ENCODE measurements at places on chromosomes 1 and 21. TPM values are rescaled to one million over a fixed set of nuclear protein-coding genes. Genes with fewer than 3 reads are reported as not detected.

GRCh38 chr1:145962157-145963102 is 1.9 kb downstream of the ANKRD34A start:
- no peak for DNase-seq

DNA sequence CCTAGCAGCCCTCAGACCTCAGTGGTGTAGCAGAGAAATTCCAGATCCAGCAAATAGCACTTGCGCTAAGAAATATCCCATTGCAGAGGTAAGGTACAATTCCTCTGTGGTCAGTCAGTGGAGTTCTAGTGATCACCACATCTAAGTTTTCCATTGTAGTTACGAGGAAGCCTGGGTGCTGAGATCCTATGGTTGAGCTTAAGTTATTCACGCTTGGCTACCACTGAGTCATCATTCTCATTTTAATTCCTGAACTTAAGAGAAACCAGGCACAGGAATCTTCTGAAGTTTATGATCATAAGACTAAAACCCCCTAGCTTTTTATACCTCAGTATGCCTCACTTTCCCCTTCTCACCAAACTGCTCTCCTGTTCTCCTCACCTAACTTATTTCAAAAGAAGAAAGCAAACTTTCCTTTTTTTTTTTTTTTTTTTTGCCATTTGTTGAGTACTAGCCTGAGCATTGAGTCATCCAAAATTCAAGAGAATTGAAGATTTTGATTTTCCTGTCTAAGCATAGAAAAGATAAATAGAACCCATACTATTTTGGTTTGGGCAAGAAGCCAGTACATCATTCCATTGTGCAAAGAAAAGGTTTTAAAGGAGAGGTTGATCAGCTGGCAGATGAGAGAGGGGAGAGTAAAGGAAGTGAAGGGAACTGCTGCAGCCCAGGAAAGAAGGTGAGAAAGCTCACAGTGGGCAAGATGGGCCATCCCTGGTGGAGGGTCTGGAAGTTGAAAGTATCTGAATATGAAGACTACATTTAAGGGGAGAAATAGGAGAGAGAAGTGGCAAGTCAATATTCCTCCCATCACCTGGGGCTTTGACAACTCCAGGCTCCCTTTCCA is 39.9 kb downstream of the SERBP1 start:
- no peak for DNase-seq

GRCh38 chr1:70812442-70813109 is 235.0 kb downstream of the PTGER3 start:
- no peak for DNase-seq

- DNase-seq = no peak
Measured at GRCh38 chr21:45393021-45393420, 11.9 kb upstream of the COL18A1 start.

DNA sequence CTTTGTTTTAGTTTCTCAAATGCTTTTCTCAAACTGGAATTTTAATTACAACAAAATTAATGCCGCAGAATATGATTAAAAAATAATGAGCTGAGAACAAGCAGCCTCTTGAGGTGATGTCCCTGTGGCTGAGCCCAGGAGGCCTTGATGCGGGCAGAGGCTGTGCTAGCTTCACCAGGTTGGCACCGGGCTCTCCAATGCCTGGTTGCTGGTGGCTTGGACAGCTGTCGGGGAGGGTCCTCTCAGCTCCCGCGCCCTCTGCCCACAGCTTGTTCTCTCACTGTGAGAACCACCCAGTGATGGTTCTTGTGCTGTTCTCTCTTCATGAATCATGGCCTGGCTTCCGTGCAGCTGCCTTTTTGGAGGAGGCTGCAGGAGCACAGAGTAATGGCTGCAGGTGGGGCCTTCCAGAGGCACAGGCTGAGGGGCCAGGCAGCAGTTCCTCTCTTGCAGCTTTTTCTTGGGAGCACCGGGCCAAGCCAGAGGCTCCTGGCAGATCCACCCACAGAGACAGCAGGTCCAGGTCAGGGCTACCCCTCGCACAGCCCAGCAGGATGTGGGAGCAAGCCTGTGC is 156.3 kb downstream of the PCBP3 start:
- no peak for DNase-seq

Gene PTGER3
- not detected for total RNA-seq

- no peak for DNase-seq
Measured at GRCh38 chr1:224435318-224435763, 744 bp upstream of the WDR26 start.

DNA sequence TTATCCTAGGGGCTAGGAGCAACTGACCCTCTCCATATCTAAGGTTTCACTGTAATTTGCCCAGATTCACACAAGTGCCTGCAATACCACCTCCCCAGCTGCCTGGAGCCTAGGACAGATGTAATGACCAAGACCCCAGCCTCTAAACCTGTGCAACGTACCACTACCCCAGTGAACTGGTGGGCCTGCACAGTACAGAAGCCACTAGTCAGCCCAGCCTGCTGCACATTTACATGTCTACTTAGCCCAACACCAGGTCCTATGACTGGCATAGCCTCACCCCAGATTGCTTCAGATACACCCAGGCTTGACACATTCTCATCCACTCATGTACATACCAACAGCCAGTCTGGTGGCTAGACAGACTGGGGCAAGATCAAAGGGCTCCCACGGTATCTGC is 1336.6 kb downstream of the BRINP3 start:
- DNase-seq = no peak

DNA sequence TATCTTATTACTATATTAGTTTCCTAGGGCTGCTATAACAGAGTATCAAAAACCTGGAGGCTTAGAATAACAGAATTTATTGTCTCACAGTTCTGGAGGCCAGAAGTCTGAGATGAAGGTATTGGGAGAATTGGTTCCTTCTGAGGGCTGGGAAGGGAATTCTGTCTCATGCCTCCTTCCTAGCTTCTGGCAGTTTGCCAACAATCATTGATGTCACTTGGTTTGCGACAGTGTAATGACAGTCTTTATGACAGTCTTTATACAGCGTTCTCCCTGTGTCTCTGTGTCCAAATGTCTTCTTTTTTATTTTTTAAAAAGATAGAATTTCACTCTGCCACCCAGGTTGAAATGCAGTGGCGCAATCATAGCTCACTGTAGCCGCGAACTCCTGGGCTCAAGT is 15.8 kb upstream of the CENPF start:
- DNase-seq = no peak

- DNase-seq = peak; percentile 76
Measured at GRCh38 chr1:198780376-198780775, 141.5 kb downstream of the PTPRC start.

Gene CCDC17
- total RNA-seq = 0.53 TPM

DNA sequence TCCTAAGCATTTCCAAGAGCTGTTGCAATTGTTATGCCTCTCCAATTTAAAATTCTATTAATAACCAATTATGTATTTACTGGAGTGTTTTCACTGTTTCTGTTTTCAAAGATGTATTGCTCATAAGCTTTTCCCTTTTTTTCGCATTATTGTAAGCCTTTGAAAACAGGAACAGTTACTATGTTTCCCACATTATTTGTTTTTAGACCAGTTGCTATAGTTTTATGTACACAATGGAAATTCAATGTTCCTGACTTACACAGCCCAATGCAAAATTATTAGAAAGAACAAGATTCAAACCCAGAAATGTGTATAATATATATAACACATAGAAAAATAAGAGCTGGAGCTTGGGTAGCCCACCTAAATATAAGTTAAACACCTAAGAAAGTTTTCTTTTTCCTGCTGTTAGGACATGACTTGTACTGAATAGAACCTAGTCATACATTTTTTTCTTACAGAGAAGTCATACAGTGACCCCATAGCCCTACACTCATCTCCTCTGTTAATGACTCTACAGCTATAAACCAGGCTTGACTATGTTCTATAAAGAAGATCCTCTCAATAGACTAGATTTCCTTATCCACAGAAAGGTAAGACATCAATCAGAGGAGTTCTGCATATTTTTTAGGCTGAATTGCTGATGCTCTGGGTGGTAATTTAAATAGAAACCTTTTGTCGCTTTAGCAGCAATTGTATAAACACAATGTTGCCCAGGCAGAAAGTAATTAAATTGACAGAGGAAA is 299.6 kb downstream of the USH2A start:
- DNase-seq = no peak

Gene AVPR1B
- total RNA-seq = not detected

DNA sequence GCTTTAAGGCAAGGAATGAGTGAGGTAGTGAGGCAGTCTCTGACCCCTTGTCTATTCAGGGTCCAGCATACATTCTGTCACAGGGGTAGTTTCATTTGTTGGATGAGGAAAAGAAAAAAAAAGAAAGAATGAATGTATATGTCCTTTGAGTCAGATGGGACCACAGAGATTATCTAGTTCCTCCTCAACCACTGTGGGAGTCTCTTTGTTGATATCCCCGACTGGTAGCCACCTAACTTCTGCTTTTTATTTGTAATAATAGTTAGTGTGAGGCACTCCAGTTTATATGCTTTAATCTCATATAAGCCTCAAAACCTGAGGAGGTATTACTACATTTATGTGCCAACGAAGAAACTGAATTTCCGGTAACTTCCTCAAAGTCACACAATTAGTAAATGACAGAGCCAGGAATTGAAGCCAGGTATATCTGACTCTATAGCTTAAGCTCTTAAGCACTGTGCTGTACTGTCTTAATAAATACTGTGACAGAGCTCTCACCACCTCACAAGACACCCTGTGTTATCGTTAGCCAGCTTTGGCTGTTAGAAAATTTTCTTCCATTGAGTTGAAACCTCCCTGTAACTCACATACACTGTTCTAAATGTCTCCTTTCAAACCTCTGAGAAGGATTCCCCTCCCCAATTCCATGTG is 82.2 kb downstream of the MDM4 start:
- no peak for DNase-seq

Gene PRSS38
- total RNA-seq = not detected

DNA sequence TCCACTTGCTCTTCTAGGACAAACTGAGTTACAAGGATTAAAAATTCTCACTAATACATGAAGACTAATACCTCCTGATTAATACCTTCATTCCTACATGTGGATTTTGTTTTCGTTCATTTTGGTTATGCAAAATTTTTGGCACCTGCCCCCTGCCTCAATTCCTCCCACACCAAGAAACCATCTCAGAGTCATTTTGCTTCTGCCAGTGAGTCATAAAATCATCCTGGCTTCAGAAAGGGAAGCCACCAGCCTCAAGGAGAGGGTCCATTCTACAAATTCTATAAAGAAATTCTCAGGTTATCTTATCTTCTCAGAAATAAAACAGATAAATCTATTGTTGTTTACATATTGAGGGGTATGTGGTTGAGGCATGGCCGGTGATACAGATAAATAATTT is 103.2 kb upstream of the COA6 start:
- no peak for DNase-seq

DNA sequence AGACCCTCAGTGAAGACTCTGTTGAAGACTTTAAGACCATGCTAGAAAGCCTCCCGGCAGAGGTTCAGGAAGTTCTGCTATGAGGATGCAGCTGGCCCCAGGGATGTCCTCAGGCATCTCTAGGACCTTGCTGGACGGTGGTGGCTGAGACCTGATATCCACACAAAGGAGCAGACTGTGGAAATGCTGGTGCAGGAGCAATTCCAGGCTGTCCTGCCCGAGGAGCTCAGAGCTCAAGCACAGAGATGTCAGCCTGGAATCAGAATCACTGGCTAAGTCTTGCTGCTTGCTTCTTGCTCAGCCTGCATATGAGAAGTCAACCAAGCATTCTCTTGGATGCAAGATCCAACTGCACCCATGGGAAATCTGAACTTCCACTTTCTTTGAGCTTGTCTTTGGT is 22.0 kb upstream of the CDC42 start:
- DNase-seq = no peak

Gene RPE65
- total RNA-seq = not detected

Gene AZIN2
- 0.99 TPM for total RNA-seq

Gene FAM151A
- not detected for total RNA-seq

- DNase-seq = no peak
Measured at GRCh38 chr1:82386365-82387011, 585.8 kb downstream of the ADGRL2 start.

Gene NGF
- total RNA-seq = not detected

Gene OR2T33
- total RNA-seq = not detected

Gene IGSF9
- total RNA-seq = not detected

DNA sequence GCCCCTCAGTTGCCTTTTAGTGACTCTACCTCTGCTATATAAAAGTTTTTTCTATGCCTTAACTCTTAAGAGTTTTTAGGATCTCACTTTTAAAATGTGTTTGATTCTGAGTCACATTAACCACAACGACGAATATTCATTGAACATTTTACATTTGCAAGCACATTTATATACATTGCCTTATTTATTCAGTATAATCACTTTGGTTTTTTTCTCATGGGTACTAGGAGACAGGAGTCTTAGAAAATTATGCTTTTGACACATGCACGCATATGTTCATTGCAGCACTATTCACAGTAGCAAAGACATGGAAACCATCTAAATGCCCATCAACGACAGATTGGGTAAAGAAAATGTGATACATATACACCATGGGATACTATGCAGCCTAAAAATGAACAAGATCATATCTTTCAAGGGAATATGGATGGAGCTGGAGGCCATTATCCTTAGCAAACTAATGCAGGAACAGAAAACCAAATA is 236.9 kb upstream of the SPAG17 start:
- DNase-seq = no peak

Gene EPS15
- 38.0 TPM for total RNA-seq

Measured in pulmonary artery endothelial cell (primary cell).